ENCODE measurements at places on chromosomes 13 and 19. TPM values are rescaled to one million over a fixed set of nuclear protein-coding genes. Genes with fewer than 3 reads are reported as not detected.

Gene ABHD17A
- 116 TPM for polyA plus RNA-seq

Gene CERS1
- 21.7 TPM for polyA plus RNA-seq

Gene ZNF560
- polyA plus RNA-seq, result 0.61 TPM

Gene NRTN
- 0.62 TPM for polyA plus RNA-seq

All from neural cell (in vitro differentiated cells).